ENCODE measurements at places on chromosomes 6 and 20.

DNA sequence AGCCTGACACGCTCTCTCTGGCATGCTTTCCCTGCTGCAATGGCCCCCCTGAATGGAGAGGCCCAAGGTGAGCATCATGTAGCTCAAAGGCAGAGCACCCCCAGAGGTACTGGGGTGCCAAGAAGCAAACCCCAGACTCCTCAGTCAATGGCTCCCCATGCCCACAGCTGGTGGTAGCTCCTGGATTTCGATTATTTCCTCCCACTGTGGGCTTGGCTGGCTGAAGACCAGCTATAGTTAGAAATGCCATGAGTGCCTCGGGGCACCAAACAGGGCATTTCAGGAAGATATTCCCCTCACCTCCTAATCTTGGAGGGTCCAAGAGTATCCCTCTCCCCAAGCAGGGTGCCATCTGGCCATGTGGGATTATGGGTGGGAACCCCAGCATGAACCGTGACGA lies 16.8 kb downstream of the MAP1LC3A start:
- no peak for DNase-seq

DNA sequence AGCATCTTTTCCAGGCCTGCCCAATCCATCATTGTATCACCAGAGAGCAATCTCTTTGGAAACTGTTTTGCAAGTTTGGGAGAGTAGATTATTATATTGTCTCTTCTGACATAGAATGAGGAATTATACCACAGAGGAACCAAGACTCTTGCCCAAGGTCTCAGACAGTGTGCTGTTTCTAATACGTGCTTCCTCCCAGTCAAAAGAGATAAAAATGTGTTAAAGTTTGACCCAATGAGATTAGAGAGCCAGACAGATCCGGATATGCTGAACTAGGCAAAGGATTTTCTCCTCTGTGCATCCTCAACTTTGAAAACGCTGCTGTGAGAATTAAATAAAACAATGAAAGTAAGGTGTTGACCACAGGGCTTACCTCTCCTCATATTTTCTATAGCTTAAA lies 18.6 kb upstream of the NT5E start:
- no peak for DNase-seq

DNA sequence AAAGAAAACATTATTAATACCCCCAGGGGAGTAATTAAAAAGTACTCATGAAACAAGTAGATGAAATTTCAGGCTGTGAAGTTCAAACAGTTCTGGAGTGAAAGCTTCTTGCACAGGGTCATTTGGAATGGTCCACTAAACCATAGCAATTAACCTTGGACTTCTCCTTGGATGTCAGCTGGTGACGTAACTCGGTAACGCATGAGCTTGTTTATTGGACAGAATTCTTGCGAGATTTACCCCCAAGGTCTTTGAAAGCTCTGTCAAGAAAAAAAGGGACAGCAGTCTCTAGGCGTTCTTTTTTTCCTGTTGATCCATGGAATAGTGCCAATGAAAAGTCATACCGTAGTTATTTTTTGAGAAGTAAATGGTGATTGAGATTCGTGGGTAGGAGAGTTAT lies 2.2 kb downstream of the CD83 start:
- DNase-seq, result no peak

- DNase-seq, result peak; percentile 81
These were observed 62.2 kb upstream of the CLDN20 start for GRCh38 chr6:155201461-155202226.

- no peak for DNase-seq
These were observed 69.5 kb downstream of the NPEPL1 start for GRCh38 chr20:58762120-58762519.

DNA sequence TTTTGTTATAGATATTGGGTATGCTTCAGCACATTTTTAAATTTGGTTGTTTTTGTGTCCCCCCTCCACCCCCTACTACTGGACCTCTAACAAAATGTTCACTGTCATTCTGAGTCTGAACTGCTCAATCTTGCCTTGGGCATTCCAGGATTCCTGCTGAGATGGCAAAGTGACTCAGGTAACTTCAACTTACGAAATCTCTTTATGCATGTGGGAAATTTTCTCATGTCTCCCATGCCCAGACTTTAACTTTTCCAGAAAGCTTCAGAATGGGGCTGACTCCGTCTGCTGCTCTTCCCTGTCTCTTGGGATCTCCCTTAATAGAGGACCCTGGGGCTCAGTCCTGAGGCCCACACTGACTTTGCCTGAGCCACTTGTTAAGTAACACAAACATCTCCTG lies 14.0 kb downstream of the CYP39A1 start:
- DNase-seq, result no peak

- DNase-seq, result no peak
These were observed 34.8 kb downstream of the PPP1R16B start for GRCh38 chr20:38840053-38840893.

DNA sequence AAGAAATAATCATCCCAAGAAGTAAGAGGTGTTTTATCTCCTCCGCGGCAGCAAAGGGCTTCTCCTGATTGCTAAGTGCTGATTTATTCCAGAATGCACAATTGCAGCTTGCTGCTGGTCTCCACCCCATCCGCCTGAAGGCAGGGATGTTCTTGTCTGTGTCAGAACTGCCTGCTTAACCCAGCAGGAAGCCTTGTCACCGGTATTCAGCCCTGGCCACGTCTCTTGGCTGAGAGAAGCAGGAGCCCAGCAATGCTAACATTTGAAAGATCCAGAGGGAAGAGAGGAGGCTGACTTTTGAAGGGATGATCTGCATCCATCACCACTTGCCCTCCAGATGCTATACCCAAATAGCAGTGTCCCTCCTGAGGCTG lies 4.2 kb downstream of the SCML4 start:
- DNase-seq, result no peak

GRCh38 chr20:24984961-24985640 lies 7.5 kb downstream of the APMAP start:
- no peak for DNase-seq

- DNase-seq, result no peak
These were observed 41.0 kb downstream of the PKHD1 start for GRCh38 chr6:52046456-52046855.

DNA sequence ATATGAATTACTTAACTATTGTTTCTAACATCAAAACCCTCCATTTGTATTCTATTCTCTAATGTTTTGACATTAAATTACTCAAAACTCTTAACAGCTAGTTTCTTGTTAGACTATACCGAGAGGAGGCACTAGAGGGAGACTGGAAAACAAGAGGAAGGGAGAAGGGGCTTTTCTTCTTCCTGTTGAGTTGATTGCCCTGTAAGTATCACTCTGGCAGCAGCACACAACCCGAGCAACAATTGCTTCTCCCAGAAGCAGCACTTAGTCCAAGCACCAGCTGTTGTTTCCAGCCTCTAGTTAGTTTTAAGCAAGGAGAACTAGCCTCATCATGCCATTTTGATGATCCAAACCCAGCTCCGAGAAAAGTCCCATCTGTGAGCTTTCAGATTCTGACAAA lies 603.8 kb downstream of the PRKN start:
- DNase-seq, result no peak

GRCh38 chr6:114342086-114342825 lies 567 bp downstream of the HS3ST5 start:
- DNase-seq, result no peak

- no peak for DNase-seq
These were observed 64.9 kb upstream of the DDR1 start for GRCh38 chr6:30819297-30819917.

DNA sequence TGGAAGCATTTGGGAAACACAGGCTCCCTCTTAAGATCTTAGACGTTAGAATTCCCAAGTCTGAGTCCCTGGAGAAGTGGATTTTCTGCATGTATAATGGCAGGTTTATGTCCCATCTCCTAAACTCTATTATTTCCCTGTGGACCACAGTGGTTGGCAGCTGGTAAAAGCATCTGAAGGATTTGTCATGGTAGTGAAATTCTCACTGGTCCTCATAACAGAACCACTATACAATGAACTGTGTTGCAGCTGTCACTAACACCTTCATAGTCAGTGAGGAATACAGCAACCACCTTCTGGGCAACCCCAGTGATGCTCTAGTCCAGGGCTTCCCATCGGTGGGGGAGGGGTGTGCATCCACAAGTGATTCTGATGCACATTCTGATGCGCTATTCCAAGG lies 396.9 kb downstream of the ZFAND3 start:
- DNase-seq, result no peak

DNA sequence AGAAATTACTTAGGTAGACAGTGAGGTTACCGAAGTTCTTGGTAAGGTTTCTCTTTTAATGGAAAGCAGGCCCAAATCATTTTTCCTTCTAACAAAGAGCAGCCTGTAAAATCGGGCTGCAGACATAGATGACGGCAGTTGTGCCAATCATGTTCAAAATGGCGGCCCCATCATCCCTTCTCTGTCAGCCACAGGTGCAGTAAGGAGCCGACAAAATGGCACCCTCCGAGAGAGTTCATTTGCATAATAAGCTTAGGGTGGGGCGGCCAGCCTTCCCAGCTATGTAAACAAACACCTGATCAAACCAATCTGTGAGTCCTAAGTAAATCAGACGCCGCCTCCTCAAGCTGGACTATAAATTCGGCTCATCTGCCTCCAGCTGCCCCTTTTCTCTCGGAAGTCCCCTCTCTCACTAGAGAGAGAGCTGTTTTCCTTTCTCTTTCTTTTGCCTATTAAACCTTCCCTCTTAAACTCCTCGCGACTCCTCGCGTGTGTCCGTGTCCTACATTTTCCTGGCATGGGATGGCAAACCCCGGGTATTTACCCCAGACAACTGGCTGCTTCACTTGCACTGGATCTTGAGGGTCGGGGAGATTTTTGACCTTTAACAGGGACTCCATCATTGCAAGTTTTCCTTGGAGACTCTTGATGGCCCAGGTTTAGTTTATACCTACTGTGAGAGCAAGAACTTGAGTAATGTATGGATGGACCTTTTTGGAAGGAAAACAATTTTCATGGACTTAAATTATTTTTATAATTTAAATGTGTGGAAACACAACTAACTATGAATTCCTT lies 8.9 kb upstream of the DDR1 start:
- DNase-seq, result no peak

GRCh38 chr20:15675061-15675514 lies 898.2 kb downstream of the KIF16B start:
- no peak for DNase-seq

DNA sequence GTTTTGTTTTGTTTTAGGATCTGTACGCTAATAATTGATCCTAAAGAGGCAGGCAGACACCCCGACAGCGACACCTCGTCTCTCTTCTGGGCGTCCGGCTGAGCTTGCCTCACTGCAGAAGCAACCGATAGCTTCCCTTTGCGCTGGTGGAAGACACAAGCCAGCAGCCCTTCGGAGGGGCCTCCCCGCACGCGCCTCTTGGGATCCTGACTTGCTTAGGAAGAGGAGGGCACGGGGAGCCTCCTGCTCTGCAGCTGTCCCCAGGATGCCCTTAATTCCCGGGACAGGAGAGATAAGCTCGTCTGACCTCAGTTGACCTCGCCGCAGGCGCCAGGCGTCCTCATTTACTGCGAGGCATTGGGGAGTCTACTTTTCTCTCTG lies 94.0 kb downstream of the CD83 start:
- no peak for DNase-seq

- DNase-seq, result no peak
These were observed 26.7 kb downstream of the MAN1A1 start for GRCh38 chr6:119322715-119323350.

DNA sequence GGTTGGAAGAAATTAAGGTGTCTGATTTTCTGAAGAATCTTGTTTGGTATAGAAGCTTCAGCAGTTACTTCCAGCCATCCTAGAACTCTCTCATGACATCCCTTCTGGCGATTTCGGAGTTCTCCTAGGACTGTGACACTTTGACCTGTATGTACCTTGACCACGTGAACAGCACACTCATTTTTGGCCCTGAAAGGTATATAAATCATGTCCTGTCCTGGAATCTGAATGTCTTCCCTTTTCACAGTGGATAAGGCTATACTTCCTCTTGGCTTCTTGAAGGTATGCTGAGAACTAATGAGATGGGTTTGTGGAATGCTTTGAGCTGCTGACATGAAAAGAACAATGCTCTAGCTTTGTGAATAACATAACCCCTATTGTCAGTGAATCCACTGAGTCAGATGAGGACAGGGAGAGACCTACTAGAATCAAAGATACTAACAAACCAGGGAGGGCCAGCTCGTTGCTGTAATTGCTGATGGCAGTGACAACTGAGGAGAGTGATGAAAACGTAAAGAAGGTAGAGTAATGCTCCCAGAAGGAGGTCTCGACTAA lies 6.0 kb upstream of the ZDHHC14 start:
- DNase-seq, result no peak

DNA sequence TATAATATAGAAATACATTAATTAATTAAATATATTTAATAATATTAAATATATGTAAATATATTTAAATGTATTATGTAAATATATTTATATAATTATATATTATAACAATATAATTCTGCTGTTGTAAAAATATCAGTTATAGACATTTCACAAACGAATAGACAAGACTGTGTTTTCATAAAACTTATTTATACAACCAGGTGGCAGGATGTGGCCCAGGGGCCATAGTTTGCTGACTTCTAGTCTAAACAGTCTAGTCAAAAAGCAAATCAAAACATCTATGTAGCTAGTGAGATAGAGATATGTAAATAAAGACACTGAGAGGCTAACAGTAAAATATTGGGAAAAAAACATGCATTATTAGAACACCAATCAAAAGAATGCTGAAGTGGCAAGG lies 136.4 kb downstream of the TBXT start:
- DNase-seq, result no peak

- DNase-seq, result peak; percentile 17
These were observed 85.2 kb upstream of the PHACTR3 start for GRCh38 chr20:59518881-59519706.

- no peak for DNase-seq
These were observed 336.0 kb downstream of the DHX35 start for GRCh38 chr20:39298121-39298520.

DNA sequence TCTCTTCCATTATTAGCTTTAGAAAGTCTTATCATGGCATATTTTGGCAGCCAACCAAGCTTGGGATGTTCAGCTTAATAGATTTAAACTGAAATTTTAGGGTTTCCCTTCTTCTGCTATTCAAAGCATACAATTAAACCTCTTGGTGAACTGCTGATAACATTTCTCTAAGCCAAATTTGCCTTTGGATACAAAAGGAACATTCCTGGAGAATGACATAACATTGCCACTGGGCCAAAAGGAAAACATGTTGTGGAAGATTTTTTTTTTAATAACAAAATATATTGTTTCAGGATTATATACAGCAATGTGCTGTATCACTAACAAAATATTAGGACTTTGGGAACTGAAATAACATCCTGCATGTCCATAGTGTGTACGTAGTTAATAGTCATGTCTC lies 215.1 kb upstream of the TBX18 start:
- no peak for DNase-seq

DNA sequence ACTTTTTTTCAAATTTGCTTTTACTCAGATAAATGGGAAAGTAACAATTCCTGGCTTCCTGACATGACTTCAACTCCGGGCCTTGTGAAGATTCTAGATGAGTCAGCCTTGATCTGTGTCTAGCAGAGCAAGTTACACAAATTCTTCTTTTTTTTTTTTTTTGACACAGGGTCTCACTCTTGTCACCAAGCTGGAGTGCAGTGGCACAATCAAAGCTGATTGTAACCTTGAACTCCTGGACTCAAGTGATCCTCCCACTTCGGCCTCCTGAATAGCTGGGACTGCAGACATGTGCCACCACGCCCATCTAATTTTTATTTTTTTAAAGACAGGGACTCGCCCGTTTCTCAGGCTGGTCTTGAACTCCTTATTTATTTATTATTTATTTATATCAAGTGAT lies 7.3 kb upstream of the ARHGAP18 start:
- no peak for DNase-seq

- no peak for DNase-seq
These were observed 26.7 kb upstream of the TMEM14A start for GRCh38 chr6:52644253-52644652.

Data from NCI-H1417 treated with DMSO at 0.1 percent for 48 hours (cell line).